Heart left ventricle (tissue), 16 donors: ENCODE measurements at places on chromosomes 7 and 10. TPM values are rescaled to one million over a fixed set of nuclear protein-coding genes. Genes with fewer than 3 reads are reported as not detected.

The PAX4 gene
- not detected for total RNA-seq

The MSMB gene
- total RNA-seq = not detected

The NEBL gene
- 525 TPM for total RNA-seq

GRCh38 chr7:105389088-105389650, 448 bp upstream of the SRPK2 start:
- no peak for DNase-seq

- DNase-seq = no peak
Observed at GRCh38 chr10:6083523-6084475, 5.0 kb upstream of the RBM17 start.
